ENCODE measurements at places on chromosomes 3 and 15.

GRCh38 chr15:88061452-88061851 is 195.1 kb downstream of the NTRK3 start:
- no peak for DNase-seq

- DNase-seq = no peak
These were observed 680.6 kb downstream of the EPHA3 start for GRCh38 chr3:89787979-89788378.

DNA sequence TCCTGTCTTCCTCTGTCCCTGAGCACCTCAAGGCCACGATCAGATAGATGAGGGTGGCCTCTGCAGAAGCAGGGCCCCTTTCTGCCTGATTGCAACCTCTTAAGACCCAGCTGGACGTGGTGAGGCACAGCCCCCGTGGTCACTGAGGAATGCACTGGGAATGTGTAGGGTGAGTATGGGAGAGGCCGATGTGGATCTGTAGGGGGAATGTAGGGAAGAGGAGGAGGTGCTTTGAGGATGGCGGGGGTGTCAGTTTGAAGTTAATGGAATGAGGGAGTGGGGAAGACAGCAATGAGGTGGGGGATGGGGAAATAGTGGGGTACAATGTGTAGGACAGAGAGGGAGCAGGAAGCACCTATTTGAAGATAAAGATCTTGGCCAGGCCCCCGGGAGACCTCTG is 785 bp upstream of the IQCF5 start:
- DNase-seq = no peak

- no peak for DNase-seq
These were observed 47.9 kb downstream of the YEATS2 start for GRCh38 chr3:183745300-183746098.

GRCh38 chr3:20528180-20528770 is 342.3 kb upstream of the SGO1 start:
- no peak for DNase-seq

DNA sequence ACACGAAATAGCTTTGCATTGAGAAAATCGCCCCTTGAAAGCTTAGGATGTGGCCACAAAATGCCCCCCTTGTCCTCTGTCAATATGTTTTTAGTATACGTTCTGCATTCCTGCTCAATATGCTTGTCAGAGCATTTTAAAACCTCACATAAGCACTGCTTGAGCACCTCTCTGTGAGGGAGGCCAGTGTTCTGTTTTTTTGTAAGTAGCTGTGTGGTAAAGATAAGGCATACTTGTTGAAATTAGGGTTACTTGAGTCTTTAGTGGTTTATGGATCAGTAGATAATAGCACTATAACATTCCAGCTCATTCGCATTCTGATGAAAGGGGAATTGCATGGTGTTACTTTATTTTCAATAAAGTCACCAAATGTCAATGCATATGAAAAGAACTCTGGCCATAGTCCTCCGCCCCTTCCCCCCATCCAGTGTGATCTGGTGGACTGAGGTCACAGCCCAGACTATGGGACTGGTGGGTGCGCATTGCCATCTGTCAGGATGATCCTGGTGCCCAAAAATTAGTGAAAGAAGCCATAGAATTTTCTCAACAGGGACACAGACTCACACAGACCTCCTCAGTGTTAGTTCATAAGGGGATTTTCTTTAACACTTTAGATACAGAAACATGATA is 33.1 kb downstream of the IL1RAP start:
- DNase-seq = no peak
